ENCODE measurements at places on chromosomes 5 and 9. TPM values are rescaled to one million over a fixed set of nuclear protein-coding genes. Genes with fewer than 3 reads are reported as not detected.

DNA sequence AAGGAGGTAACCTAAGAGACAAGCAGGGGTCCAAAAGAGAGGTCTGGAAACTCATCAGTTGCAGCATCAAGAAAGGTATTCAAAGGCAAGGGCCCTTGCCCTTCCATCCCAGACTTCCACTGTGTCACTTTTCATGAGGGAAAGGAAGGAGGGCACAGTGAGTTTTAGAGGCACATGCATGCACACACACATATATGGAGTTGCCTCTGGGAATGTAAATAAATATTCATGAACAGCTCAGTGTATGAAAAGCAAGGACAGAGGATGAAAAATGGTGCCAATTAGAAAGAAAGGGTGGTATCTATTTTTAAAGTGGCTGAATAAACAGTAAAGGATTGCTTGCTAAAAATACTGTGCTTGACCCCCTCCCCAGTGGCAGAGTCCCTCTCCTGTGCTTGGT is 105.3 kb upstream of the LRRTM2 start:
- no peak for DNase-seq
- H3K27me3 ChIP-seq, result no peaks in the 10 kb centered on the region
- peaks cover 23% of the 10 kb centered on the region for H3K4me1 ChIP-seq

GRCh38 chr9:38090170-38090569 is 21.1 kb upstream of the SHB start:
- H3K4me1 ChIP-seq, result no peaks in the 10 kb centered on the region

The INSL4 gene
- not detected for total RNA-seq

The DOK3 gene
- total RNA-seq, result 3.5 TPM

DNA sequence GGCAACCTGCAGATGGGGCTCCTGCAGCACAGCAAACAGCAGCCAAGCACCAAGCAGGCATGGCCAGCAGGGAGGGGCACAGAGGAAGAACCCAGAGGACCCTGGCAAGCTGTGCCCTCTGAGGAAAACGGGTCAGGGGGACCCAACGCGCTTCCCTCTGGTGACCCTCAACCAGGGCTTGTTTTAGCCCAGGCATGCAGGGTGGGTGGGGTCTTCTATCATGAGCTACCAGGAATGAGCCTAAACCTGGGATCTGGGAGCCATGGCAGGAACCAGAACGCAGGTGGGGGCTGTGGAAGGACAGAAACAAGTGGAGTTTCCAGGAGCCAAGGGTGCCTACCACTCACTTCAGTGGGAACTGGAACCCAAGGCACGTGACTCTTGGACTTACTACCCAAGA is 20.9 kb downstream of the IPPK start:
- H3K27me3 ChIP-seq, result no peaks in the 10 kb centered on the region
- H3K4me3 ChIP-seq, result no peak overlapping the region
- no peak for DNase-seq
- peaks cover 46% of the 10 kb centered on the region for H3K36me3 ChIP-seq
- H3K27ac ChIP-seq, result no peak overlapping the region
- H3K4me1 ChIP-seq, result no peaks in the 10 kb centered on the region

The GNE gene
- total RNA-seq, result 10.6 TPM

DNA sequence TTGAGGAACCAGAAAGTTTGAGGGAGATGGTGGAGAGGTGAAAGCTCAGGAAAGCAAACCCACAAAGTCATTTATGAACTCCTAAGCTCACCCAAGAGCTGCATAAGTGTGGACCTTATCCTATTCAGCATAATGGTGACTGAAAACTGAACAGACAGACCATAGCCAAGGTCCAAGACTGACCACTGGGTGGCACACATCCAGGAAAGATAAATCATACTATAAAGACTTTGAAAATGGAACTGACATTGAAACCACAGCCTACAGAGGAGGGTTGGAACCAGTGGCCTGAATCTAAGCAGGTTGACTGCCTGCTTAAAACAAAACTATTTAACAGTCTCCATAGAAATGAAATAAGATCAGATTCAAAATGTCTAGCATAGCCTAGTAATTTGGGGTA is 121.0 kb upstream of the RGS7BP start:
- H3K36me3 ChIP-seq, result no peaks in the 10 kb centered on the region
- no peaks in the 10 kb centered on the region for H3K27me3 ChIP-seq
- DNase-seq, result no peak

GRCh38 chr5:122702524-122702875 is 72.4 kb upstream of the SNX2 start:
- H3K4me1 ChIP-seq, result no peaks in the 10 kb centered on the region
- peak overlapping the region; percentile 89 for H3K27ac ChIP-seq

The ZNF462 gene
- total RNA-seq, result 0.35 TPM

All from natural killer cell (primary cell).